Activated CD4-positive, alpha-beta T cell treated with anti-CD3 and anti-CD28 coated beads, Interleukin-2, amount 50 U/mL, for 48 hours (primary cell): ENCODE measurements at places on chromosomes 16 and 17.

GRCh38 chr16:57984443-57985203, 13.7 kb upstream of the CNGB1 start:
- peak; percentile 92 for DNase-seq

DNA sequence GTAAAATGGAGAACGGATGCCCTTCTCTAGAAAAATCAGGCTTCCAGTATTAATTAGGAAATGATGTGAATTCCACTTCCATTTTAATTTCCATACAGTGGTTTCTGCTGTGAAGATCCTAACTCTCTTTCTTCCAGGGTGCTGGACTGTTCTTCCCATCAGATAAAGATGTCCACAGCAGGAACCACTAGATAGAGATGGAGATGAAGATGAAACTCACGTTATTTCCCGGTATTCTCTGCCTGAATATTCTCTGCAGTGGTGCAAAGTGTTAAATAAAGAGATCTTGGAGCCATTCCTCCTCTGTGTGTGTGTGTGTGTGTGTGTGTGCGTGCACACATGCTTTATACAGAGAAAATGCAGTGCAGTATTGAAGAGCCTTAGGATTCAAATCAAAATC, 727.5 kb downstream of the KCNJ2 start:
- DNase-seq: no peak

DNA sequence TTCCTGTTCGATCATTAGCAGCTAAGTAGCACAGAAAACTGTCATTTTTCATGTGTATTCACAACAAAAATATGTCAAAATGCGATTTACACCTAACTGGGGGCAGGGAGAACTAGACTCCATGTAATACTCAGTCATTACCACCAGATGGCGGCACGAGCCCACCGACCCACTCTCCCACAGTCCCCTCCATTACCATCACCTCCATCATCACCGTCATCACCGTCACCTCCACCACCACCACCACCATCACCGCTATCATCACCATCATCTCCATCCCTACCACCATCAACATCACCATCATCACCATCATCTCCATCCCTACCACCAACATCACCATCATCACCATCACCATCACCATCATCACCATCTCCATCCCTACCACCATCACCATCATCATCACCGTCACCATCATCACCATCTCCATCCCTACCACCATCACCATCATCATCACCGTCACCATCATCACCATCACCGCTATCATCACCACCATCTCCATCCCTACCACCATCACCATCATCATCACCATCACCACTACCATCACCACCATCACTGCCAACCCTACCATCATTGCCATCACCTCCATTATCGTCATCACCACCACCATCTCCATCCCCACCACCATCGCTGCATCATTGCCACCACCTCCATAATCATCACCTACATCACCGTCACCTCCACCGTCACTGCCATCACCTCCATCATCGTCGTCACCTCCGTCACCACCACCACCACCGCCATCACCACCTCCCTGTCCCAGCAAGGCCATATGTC, 14.4 kb downstream of the NDUFAF8 start:
- peak; percentile 64 for DNase-seq

GRCh38 chr16:82460766-82461165, 166.0 kb upstream of the CDH13 start:
- DNase-seq: no peak

DNA sequence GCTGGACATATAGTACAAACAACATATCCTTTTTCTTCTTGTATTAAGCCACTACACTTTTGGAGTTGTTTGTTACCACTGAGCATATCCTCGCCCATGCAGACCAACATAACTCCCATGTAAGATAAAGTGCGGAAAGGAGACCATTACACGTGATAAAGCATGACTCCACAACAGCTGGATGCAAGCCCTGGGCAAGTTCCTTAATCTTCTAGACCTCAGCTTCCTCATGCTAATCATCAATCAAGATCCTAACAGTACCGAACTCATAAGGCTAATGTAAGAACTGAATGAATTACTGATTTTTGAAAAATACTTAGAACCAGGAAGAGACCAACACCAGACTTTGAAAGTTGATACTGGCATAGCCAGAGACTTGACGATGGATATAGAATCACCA, 47.0 kb upstream of the GSG1L start:
- no peak for DNase-seq

GRCh38 chr16:57262841-57263540, 17.9 kb downstream of the ARL2BP start:
- no peak for DNase-seq

DNA sequence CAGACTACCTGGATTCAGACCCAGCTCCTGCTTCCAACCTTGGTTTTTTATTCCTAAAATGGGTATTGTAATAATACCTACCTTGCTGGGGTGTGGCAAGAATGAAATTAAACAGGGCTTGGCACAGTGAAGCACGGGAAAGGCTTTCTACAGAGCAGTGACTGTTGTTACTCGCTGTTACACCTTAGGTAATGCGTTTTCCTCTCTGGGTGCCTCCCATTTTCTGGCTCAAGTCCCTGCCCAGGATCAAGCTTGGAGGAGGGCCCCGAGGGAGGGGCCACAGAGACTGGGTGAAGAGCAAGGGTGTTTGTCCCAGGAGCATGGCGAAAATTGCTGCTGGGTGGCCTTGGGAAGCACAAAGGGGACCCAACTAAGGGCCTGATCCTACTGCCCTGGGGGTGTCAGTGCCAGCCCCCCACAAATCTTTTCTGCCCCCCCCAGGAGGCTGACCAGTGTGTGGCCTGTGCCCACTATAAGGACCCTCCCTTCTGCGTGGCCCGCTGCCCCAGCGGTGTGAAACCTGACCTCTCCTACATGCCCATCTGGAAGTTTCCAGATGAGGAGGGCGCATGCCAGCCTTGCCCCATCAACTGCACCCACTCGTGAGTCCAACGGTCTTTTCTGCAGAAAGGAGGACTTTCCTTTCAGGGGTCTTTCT, 13.3 kb downstream of the MIEN1 start:
- DNase-seq: no peak

DNA sequence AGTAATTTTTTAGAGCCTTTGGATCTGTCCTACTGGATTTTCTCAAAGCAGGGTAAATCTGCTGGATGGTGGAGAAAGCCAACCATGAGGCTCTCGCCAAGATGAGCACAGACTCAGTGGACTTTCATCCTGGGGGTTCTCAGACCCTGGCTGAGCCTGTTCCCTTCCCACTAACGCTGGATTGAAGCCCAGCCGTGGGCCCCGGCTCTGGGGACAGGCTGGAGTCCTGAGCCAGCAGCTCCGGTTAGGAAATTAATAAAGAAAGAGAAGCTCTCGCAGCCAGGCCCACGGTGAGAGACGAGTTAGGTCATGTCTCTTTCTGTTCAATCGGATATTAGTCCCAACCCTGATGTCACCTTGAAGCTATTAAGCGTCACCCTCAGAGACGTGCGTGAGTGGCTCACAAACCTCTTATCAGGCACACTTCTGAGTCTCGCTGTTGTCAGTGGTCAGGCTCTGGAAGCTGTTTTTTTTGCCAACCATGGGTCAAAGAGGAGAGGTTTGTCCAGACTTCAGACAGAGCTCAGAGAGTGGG, 27.1 kb downstream of the MEOX1 start:
- no peak for DNase-seq

DNA sequence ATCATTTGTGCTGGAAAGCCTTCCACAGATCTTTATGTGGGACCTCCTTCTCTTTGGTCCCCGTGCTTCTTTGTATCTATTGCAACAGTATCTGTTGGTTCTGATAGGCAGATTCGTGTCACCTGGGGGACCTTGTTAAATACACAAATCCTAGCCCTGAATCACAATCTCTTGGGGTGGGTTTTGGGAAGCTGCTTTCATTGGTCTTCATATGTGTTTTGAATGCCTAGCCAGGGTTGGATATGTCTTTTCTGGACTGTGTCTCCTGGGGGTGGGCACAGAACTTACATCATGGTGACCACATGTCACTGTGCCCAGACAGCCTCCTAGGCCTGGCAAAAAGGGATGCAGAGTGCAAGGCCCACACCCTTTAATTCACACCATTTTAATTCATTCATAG, 81.0 kb upstream of the HNF1B start:
- DNase-seq: no peak

GRCh38 chr16:49951574-49952195, 73.3 kb upstream of the CNEP1R1 start:
- DNase-seq: no peak

DNA sequence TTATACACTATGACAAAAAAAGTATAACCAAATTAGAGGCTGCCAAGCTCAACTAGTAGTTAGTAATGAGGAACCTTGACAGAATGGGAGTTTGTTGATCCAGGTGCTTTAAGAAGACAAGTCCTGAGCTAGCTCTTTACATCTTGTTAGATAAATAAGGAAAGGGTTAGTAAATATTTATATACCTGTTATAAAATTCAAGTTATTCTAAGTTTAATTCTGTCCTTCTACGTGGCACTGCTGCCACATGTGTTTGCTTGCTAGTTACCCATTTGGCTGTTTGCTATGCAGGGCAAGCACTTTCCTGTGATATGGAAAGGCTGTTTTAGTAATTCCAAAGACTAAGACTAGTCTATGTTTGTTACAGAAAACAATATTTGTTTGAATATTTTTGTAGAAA, 180.5 kb downstream of the MYO1D start:
- no peak for DNase-seq
